Muscle of leg (tissue), 16 donors: ENCODE measurements at places on chromosomes 13 and 19. TPM values are rescaled to one million over a fixed set of nuclear protein-coding genes. Genes with fewer than 3 reads are reported as not detected.

DNA sequence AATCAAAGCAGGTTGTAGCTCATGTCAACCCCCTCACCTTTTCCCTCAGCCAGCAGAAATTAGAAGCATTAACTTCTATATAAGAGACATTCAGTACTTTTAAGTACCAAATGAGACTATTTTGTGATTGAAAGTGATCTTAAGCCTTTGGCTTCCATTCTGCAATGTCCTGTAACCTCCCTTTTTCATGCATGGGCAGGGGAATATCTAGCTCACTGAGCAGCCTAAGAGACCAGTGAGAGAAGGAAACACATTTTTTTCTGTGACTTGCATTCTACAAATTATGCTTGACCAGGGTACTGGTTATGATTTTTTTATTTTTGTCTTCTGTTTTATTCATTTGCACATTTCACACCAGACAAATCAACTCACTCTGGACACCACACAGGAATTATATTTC, 369.6 kb downstream of the KCTD12 start:
- DNase-seq: peak; percentile 10
- no peaks in the 10 kb centered on the region for H3K36me3 ChIP-seq
- no peak overlapping the region for H3K27ac ChIP-seq
- H3K4me1 ChIP-seq: no peaks in the 10 kb centered on the region

- peaks cover 20% of the 10 kb centered on the region for H3K4me1 ChIP-seq
- DNase-seq: no peak
Measured at GRCh38 chr13:48583859-48584311, 51.0 kb upstream of the RCBTB2 start.

GRCh38 chr19:52296400-52296772, 583 bp upstream of the ZNF480 start:
- peaks cover 14% of the 10 kb centered on the region for H3K4me1 ChIP-seq
- peak overlapping the region; percentile 71 for H3K4me3 ChIP-seq
- no peaks in the 10 kb centered on the region for H3K27me3 ChIP-seq
- peaks cover 15% of the 10 kb centered on the region for H3K36me3 ChIP-seq
- no peak for DNase-seq

The CEACAM16 gene
- 0.62 TPM for total RNA-seq

The TMEM59L gene
- 3.9 TPM for total RNA-seq

The ZNF135 gene
- 11.7 TPM for total RNA-seq
